ENCODE measurements at places on chromosomes 5 and 9.

- DNase-seq = no peak
- no peak overlapping the region for H3K4me3 ChIP-seq
- no peak overlapping the region for H3K27ac ChIP-seq
- no peaks in the 10 kb centered on the region for H3K36me3 ChIP-seq
- H3K4me1 ChIP-seq = peaks cover 8% of the 10 kb centered on the region
These were observed 62.0 kb downstream of the TMC1 start for GRCh38 chr9:72583370-72583769.

DNA sequence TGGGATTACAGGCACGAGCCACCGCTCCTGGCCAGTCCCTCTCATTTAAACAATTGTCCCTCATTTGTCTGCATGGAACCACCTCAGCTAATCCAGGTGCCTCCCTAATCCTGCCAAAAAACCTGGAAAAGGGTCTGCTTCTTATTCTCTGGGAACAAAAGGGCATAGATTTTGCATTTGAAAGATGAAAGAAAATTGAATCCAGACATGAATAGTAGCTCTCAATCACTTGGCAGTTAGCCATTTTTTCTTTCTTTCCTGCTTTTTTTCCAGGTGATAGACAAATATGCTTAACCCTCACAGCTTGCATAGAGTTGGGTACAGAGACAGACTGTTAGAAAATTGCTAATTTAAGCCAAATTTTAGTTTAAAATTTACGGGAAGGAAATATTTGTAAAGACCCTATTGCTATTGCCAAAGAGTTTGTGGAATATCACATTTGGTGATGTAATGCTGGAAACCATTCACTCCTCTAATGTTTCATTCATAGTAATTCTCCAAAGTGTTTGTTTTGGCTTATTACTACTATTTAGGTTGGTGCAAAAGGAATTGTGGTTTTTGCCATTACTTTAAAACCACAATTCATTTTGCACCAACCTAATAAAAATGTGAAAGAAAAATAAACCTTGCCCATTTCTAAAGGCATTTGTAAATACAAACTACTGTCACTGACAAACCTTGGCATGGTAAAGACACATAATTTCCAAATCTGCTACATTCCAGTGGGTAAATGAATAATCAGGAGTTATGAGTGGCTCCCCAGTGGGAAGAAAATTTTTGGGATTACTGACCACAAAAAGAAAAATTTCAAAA is 80.5 kb upstream of the JAK2 start:
- no peak overlapping the region for H3K4me3 ChIP-seq
- no peaks in the 10 kb centered on the region for H3K4me1 ChIP-seq
- H3K27ac ChIP-seq = no peak overlapping the region
- DNase-seq = no peak

GRCh38 chr5:54577528-54577927 is 60.0 kb downstream of the SNX18 start:
- H3K27me3 ChIP-seq = no peaks in the 10 kb centered on the region
- H3K4me3 ChIP-seq = no peak overlapping the region
- DNase-seq = no peak
- H3K36me3 ChIP-seq = no peaks in the 10 kb centered on the region
- no peaks in the 10 kb centered on the region for H3K4me1 ChIP-seq

DNA sequence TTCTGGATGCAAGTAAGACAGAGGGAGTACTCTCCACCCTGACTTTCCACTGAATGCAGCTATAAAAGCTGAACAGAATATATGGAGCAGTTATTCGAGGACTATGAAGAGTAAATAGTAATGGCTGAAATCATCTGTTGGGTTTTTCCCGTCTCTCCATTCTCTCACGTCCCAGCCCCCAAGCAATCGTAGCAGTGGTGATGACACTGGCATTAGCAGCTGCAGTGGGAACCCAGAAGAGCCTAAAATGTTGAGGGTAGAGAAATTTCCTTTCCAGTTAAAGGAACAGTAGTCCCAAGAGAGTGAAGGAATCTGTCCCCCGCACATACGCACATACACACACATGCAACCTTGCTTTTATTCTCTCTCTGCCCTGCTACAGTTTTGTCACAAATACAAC is 33.2 kb downstream of the MED27 start:
- no peak for DNase-seq
- no peaks in the 10 kb centered on the region for H3K27me3 ChIP-seq
- no peaks in the 10 kb centered on the region for H3K36me3 ChIP-seq
- H3K27ac ChIP-seq = no peak overlapping the region

GRCh38 chr9:77161966-77162365 is 15.4 kb upstream of the VPS13A start:
- H3K36me3 ChIP-seq = no peaks in the 10 kb centered on the region
- H3K4me3 ChIP-seq = no peak overlapping the region
- no peaks in the 10 kb centered on the region for H3K4me1 ChIP-seq
- no peak overlapping the region for H3K27ac ChIP-seq

GRCh38 chr5:54620141-54620933 is 102.8 kb downstream of the SNX18 start:
- no peaks in the 10 kb centered on the region for H3K27me3 ChIP-seq
- no peak overlapping the region for H3K27ac ChIP-seq
- no peak overlapping the region for H3K4me3 ChIP-seq
- no peaks in the 10 kb centered on the region for H3K4me1 ChIP-seq

GRCh38 chr9:69527454-69527853 is 144.7 kb downstream of the APBA1 start:
- no peak overlapping the region for H3K27ac ChIP-seq
- no peaks in the 10 kb centered on the region for H3K4me1 ChIP-seq
- no peaks in the 10 kb centered on the region for H3K36me3 ChIP-seq
- H3K4me3 ChIP-seq = no peak overlapping the region

GRCh38 chr5:15483351-15484097 is 16.5 kb upstream of the FBXL7 start:
- DNase-seq = peak; percentile 83
- peaks cover 1% of the 10 kb centered on the region for H3K36me3 ChIP-seq
- H3K4me1 ChIP-seq = no peaks in the 10 kb centered on the region
- no peaks in the 10 kb centered on the region for H3K27me3 ChIP-seq

- DNase-seq = no peak
- no peaks in the 10 kb centered on the region for H3K36me3 ChIP-seq
- no peak overlapping the region for H3K4me3 ChIP-seq
- H3K27ac ChIP-seq = no peak overlapping the region
These were observed 74.5 kb downstream of the FBXO38 start for GRCh38 chr5:148458036-148458888.

- no peaks in the 10 kb centered on the region for H3K36me3 ChIP-seq
- H3K27ac ChIP-seq = peak overlapping the region; percentile 91
- H3K4me3 ChIP-seq = peak overlapping the region; percentile 14
- H3K4me1 ChIP-seq = peaks cover 10% of the 10 kb centered on the region
- DNase-seq = peak; percentile 75
- no peaks in the 10 kb centered on the region for H3K27me3 ChIP-seq
These were observed 644 bp upstream of the CTNNAL1 start for GRCh38 chr9:109013679-109014607.

DNA sequence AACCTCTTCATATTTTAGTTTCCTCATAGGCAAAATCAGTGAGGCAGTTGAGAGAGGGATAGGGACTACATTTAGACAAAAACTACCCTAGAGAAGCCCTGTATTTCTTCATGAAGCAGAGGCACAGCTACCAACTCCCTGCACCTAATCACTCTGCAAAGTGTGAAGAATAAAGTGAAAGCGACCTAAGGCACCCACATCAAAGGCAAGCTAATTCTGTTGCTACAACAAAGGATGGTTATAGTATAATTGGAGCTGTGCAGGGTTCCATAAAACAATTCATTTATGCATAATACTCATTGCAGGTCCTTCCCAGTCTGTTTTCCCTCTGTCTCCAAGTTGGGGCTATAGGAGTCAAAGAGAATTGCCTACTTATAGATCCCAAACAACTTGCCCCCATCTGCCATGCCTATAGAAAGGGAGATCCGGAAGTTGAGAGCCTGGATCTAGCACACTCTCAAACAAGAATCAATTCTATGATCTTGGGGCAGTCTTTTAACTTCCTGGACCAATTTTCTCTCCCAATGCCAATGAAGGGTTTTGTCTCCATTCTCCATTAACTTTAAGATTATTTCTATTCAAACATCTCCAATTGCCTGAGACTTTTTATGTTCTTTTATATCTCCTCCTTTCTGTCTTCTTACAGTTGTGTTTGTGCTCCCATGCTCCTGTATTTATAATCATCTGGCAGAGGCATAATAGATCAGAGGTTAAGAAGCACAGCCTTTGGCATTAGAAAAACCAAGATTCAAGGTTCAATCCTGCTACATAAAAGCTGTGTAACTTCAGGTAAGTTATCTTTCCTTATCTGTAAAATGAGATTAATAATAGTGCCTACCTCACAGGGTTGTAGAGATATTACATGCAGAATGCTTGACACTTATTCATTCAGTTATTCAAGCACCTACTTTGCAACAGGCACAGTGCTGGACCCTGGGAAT is 56.0 kb upstream of the PTGER4 start:
- H3K27me3 ChIP-seq = no peaks in the 10 kb centered on the region
- H3K4me3 ChIP-seq = no peak overlapping the region
- H3K4me1 ChIP-seq = no peaks in the 10 kb centered on the region
- no peaks in the 10 kb centered on the region for H3K36me3 ChIP-seq
- peak overlapping the region; percentile 6 for H3K27ac ChIP-seq

GRCh38 chr5:137604348-137605095 is 105.4 kb upstream of the SPOCK1 start:
- H3K4me1 ChIP-seq = no peaks in the 10 kb centered on the region
- H3K4me3 ChIP-seq = no peak overlapping the region
- no peaks in the 10 kb centered on the region for H3K27me3 ChIP-seq
- no peak overlapping the region for H3K27ac ChIP-seq

Measured in lung (tissue), 17 donors.